ENCODE measurements at places on chromosomes 3 and 15. TPM values are rescaled to one million over a fixed set of nuclear protein-coding genes. Genes with fewer than 3 reads are reported as not detected.

DNA sequence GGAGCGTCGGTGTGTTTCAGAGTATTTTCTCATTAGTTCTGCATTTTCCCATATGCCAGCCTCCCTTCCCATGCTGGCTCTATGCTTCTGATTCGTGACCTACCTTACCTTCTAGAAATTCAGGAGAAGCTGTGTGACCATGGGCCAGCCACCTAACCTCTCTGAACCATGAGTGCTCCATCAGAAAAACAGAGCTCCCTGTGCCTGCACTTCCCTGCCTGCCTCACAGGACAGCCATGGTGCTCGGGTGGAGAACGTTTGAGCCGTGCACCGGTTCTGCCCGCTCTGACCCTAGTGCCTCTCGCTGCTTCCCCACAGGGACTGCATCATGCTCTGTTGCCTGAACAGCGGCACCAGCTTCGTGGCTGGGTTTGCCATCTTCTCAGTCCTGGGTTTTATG, 74.5 kb upstream of the SLC6A1 start:
- no peak for DNase-seq

DNA sequence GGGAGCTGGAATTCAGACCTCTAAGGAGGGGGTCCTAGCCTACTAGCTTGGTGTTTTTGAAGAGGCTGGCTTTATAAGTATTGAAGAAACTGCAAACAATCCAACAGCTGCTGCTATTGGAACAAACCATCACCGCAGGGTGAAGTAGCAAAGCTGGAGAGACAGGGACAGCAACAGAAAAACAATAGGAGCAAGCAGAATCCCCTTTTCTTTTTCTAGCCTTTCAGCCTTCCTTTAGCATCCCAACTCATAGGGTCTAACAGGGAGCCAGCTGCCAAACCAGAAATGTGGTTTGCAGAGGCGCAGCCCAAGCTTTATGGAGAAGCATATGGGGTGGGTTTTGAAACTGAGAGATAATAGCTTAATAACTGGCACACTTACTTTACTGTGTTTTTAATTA, 106.2 kb upstream of the CHMP2B start:
- DNase-seq = peak; percentile 90

- no peak for DNase-seq
Observed at GRCh38 chr3:154098376-154098775, 22.8 kb upstream of the ARHGEF26 start.

GRCh38 chr15:70589221-70589620, 174.1 kb downstream of the UACA start:
- no peak for DNase-seq

- DNase-seq = peak; percentile 28
Observed at GRCh38 chr15:69557020-69557706, 104.5 kb downstream of the RPLP1 start.

DNA sequence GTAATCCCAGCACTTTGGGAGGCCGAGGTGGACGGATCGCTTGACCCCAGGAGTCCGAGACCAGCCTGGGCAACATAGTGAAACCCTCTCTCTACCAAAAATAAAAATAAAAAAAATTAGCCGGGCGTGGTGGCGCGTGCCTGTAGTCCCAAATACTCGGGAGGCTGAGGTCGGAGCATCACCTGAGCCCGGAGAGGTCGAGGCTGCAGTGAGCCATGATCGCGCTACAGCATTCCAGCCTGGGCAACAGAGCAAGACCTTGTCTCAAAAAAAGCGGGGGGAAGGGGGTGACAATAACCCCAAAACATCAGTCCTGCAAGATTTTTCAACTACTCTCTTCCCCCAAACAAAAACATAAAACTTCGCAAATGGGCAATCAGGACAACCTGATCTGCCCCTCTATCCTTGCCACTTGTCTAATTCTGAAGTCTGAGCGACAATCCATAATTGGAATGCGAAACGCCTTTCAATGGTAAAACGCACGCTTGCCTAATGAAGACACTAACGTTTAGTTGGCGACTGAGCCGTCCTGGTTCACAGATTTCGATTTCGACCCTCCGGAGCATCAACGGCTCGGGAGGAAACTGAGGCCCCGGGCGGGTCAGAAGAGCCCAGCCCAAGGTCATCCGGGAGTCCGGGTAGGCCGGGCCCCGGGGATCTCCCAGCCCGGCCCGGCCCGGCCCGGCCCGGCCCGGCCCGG, 868 bp downstream of the BTBD1 start:
- peak; percentile 35 for DNase-seq

GRCh38 chr3:169760479-169760878, 4.4 kb downstream of the TERC start:
- DNase-seq = no peak

DNA sequence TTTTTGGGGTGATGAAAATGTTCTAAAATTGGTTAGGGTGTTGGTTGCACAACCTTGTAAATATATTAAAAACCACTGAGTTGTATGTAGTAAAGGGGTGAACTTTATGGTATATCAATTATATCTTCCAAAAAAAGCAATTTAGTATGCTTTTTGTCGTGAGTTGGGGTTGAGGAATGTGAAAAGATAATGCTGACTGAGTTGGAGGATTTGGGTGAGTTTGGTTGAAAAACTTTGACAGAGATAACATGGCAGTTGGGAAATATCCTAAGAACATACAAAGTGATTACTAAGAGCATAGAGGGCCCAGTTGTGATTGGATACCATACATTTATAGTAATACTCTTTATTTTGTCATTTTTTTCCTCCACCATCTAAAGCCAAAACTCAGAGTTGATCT, 33.6 kb downstream of the HMG20A start:
- no peak for DNase-seq

GRCh38 chr15:22949074-22949547, 31.1 kb downstream of the CYFIP1 start:
- peak; percentile 33 for DNase-seq

DNA sequence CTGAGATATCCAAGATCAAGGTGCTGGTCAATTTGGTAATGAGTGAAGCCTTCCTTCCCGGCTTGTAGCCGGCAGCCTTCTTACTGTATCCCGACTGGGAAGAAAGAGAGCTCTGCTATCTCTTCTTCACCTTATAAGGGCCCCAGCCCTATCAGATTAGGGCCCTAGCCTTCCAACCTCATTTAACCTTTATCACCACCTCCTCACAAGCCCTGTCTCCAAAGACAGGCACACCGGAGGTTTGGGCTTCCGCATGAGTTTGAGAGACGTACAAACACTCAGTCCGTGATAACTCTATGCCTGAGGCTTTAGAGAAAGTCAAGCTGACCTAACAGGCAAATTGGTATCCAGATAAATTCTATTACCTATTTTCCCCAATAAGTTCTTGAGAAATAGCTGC, 243.9 kb downstream of the OPA1 start:
- no peak for DNase-seq

The HYAL1 gene
- 51.2 TPM for total RNA-seq
